Cerebellar nuclear complex (tissue), 1 donor: ENCODE measurements at places on chromosomes 12 and 14.

- DNase-seq, result no peak
Measured at GRCh38 chr14:104084251-104085002, 1.1 kb upstream of the ASPG start.

- DNase-seq, result no peak
Measured at GRCh38 chr14:22084393-22085281, 411.0 kb upstream of the OR4E1 start.

GRCh38 chr12:121391619-121392324 lies 8.1 kb upstream of the RNF34 start:
- DNase-seq, result no peak

GRCh38 chr14:49478784-49479183 lies 107.4 kb downstream of the RPS29 start:
- no peak for DNase-seq

GRCh38 chr12:92487138-92487485 lies 215.7 kb upstream of the PLEKHG7 start:
- no peak for DNase-seq

DNA sequence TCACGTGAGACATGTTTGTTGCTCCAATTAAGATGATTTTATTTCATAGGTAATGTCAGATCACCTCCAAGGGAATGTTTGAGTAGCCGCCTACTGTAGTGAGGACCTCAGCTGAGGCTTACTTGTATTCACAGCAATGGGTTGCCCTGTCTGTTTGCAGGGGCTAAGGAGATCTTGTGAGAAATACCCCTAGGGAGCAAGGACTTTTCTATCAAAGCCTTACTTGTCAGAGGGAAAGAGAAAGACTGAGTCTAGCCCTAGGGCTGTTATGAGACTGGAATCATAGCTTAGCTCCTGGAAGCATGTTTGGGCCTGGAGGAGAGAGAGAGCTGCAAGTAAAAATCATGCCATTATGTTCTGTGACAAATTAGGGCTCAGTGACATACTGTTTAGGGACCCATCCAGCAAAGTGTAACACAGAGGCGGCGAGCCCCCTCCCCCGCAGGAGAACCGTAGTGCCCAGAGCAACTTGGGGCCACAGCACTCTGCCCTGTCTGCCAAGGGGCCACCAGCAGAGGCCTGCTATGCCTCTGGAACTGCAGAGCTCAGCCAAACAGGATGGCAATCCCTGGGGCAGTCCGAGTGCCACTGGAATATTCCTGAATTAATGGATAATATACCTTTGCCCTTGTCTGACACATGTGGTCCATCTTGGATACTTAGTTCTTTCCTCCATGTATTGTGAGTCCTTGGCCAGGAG lies 178.8 kb downstream of the DACT1 start:
- no peak for DNase-seq
